ENCODE measurements at places on chromosomes 5 and 9.

DNA sequence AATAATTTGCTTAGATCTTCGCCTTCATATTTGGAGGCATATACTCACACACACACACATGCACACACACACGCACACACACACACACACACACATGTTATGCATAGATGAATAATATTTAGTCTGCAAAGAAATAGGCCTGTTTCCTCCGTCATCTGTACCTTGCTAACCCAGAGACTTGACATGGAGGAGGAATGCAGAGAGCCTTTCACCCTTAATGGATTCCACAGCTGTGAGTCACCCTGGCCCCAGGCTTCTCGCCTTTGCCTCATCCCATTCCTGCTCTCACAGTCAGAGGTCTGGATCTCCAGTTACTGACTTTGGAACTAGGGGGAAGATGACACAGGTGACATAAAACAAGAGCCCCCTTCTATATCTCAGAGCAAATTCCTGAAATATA is 29.7 kb downstream of the ZNF462 start:
- DNase-seq: no peak

GRCh38 chr5:73528248-73528647 is 30.0 kb downstream of the BTF3 start:
- peak; percentile 9 for DNase-seq

GRCh38 chr9:98132158-98132557 is 13.1 kb upstream of the TRIM14 start:
- no peak for DNase-seq

GRCh38 chr9:94734054-94734754 is 7.7 kb downstream of the AOPEP start:
- DNase-seq: no peak

DNA sequence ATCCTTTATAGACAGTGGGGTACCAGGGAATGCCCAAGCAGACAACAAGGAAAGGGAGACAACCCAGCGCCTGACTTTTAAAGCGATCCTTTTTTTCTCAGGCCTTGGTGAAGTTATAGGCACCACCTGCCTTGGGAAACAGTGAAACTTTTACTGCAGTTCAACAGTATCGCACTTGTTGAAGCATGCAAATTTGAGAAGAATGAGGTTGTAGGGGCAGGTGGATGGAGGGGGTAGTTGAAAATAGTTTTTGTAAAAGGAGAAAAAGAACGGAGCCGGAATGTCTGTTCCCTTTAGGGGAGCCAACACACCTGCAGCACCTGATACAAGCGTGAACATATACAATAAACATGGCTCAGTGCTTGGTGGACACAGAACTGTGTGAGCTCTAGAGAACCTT is 190.2 kb upstream of the NR3C1 start:
- no peak for DNase-seq

DNA sequence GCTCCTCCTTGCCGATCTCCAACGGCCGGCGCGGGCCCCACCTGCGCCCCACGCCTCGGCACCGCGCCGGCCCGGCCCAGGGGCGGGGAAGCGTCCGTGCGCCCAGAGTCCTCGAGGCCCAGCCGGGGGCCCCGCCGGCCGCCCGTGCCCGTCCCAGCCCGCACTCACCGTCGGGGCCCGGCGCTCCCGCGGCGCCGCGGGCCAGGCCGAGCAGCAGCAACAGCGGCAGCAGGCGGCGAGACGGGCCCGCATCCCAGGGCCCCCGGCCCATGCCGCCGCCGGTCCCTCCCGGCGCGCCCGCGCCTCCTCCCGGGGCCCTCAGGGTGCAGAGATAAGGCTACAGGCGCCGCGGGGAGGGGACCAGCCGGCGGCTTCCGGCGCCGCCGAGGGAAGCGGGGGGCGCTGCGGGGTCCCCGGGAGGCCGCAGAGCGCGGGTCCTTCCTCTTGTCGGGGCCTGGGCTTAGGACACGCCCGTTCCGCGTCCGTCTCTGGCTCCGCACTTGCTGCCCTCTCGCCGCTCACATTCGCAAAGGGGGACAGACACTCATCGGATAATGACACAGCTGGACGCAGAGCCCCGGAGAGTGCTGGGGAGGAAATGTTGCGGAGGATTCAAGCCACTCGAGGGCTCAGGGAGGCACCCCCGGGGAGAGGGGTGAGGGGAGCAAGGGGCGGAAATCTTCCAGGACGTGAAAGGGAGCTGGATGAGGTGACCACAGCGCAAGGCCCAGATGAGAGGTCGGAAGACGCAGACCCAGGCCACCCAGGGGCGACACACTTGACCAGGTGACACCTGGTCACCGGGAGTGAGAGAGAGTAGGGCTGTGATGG is at the start of gene SUSD1:
TSS of gene SUSD1 (minus strand) at position 333 of the 831 bp plus-strand sequence. CDS start at position 271, 62 bp downstream.
- no peak for DNase-seq

DNA sequence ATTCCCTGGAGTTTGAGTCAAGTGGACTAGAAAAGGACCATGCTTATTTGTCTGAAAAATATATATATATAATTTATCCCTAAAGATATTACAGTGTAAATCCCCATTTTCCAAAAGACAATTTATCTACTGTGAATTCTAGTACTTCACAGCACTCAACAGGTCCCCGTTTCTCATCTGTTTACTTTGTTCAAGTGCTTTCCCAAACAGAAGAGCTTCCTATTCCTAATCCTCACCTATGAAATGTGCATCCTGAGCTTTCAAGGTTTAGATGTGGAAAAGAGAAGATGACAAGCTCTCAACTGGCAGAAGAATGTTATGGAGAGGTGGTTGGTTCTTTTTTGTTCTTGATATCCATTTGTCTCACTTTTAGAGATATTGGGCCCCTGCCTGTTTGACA is 401.6 kb upstream of the ZNF608 start:
- peak; percentile 11 for DNase-seq

DNA sequence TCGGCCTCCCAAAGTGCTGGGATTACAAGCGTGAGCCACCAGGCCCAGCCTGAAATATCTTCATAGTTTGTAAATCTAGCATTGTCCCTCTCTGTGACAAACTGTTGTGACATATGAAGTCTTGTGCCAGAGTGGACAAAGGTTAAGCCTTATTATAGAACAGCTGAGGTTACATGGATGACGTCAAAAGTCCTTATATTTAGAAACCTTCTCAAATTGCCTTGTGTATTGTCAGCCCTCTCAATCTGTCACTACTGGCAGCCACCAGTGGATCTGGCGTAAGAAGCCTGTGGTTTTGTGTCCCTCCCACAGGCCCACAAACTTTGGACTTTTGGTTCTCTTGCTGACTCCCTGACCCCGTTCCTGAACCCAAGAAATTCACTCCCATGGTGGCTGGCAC is 79.4 kb upstream of the CCDC112 start:
- DNase-seq: no peak

DNA sequence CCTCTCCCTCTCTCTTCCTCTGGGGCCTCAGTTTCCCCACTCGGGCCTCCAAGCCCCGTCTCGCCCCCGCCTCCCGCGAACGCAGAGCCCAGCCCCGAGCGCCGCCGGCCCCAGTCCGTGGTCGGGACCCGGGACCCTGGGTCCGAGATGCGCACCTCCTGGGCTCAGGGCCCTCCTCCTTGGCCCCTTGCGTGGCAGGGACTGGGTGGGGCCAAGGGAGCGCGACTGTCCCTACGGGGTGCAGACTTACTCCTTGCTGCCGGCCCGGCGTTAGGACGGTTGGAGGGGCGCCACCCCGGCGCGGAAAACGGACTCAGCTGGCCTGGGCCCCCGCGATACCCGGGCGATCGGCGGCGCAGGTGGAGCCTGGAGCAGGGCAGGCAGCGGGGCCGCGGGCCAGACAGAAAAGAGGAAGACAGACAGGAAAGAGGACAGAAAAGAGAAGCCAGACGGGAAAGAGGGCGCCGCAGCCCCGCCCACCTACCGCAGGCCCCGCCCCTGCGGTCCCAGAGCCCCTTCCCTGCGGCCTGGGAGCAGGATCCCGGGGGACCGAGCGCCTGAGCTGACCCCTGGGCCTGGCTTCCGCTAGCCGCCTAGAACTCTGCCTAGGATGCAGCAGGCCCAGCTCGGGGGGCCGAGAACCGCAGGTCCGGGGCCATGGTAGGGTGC is at the start of gene GBGT1:
TSS of gene GBGT1 (minus strand) at position 411 of the 669 bp plus-strand sequence. CDS start 1,502 bp downstream, outside the sequence.
- DNase-seq: no peak

DNA sequence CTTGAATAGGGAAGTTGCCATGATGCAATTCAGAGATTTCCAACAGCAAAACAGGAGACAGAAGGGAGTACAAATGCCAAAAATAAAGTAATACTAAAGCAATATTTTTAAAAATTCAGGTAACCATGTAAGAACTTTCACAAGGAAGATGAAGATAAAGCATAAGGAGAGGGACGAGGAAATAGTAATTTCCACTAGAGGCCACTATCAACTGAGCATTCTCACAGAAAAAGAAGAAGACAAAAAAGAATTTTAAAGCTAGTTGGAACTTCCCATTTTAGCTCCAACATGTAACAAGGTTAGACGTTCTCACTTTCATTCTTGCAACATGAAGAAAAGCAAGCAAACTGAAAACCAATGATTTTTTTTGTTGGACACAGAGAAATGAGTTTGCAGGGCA is 779.9 kb upstream of the CDH6 start:
- DNase-seq: no peak

- DNase-seq: no peak
Measured at GRCh38 chr5:42720251-42720650, 36.4 kb upstream of the CCDC152 start.

DNA sequence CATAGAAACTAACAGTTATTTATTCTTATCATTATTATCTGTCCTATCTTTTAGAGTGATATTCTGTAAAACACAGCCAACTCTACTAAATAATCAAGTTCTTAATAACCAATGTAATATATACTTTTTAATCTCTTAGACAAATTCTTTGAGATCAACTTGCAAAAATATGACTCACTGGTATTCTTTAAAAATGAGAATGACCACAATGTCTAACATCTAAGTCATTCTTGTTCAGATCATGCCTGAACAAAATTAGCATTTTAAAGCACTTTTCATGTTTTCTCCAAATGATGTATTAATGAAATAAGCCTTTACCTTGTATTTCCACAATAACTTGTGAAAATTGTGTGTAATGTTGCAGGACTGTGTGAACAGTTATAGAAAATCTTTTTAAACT is 356.9 kb upstream of the RGMB start:
- DNase-seq: no peak

DNA sequence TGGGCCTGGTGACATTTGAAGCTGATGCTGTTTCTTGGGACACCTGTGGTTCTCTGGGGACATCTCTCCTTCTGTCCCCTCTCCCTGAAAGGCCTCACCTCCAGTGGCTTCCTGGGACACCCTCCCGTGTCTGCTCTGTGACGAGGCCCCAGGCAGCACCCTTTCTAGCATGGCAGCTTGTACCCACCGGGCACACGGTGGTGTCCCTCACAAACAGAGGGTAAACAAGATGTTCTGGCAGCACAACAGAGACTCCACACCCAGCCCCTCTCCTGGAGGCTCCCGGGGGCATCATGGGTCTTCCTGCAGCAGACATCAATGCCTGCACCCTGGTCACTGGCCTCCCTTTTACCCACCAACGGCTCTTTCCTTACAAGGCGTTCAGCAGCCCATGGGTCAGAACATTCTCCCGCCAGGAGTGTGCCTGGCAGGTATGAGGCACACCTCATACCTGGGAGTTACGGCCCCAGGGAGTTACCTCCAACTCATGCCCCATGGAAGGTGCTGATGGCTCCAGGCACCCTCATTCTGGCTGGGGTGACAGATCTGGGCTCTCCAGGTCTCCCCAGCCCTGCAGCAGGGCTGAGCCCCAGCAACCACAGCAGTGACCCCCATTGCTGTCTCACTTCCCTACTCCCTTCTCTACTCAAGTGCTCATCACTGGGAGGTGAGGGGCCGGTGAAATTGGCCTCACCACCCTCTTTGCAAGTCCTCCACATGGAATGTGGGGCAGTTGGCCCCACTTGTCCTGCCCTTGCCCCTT is 51.1 kb downstream of the BARX1 start:
- no peak for DNase-seq

DNA sequence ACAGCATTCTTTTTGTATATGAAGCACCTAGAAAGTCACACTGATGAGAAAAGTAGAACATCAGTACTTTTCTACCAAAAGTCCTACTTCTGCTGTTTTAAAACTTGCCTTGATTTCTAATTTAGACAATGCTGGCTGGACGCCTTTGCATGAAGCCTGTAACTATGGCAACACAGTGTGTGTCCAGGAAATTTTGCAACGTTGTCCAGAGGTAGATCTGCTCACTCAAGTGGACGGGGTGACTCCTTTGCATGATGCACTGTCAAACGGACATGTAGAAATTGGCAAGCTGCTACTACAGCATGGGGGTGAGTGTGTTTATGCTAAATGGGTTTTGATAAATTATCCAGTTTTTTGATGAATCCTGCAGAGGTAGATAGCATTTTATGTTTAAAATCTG is 73.5 kb downstream of the SLF1 start:
- DNase-seq: peak; percentile 5

DNA sequence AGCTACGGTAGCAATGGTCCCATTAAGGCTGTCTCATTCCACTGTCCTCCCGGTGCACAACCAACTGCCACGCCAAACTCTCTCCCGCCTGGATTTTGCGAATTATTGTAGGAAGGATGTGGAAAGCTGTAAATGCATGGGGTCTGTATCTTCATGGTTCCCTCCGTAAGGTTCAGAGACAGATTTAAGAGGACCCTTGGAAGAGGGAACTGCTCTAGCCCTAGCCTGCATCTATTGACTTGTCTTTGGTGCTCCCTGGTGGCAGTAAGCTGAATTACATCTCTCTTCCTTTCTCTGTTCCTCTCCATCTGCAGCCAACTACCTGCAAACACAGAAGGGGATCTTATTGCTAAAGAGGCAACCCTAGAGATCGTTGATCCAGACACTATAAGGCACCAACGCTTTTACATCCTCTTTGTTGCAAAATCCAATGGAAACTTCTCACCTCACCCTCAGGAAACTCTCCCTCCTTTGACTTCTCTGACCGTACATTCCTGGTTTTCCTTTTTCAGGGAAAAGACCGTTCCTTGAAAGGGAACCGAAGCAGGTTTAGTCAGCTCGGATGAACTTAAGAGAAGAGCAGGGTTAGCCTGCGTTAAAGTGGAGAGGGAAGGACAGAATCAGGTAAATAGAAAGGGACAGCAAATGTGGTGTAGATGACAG is 11.9 kb downstream of the CAPSL start:
- peak; percentile 16 for DNase-seq

GRCh38 chr5:55903121-55903701 is 52.1 kb downstream of the IL31RA start:
- no peak for DNase-seq

DNA sequence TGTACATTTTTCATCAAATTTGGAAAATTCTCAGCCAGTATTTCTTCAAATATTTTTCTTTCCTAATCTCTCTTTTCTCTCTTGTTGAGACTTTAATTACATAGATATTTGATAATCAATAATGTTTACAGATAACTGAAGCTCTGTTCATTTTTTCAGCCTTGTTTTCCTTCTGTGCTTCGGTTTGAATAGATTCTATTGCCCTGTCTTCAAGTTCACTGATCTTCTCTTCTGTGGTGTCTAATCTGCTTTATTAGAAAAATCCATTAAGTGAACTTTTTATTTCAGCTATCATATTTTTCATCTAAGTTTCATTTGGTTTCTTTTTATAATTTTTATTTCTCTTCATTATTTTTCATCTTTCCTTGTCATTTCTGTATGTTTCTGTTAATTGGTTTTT is 54.1 kb downstream of the AMBP start:
- DNase-seq: no peak
